ENCODE measurements at places on chromosomes 6 and 20.

DNA sequence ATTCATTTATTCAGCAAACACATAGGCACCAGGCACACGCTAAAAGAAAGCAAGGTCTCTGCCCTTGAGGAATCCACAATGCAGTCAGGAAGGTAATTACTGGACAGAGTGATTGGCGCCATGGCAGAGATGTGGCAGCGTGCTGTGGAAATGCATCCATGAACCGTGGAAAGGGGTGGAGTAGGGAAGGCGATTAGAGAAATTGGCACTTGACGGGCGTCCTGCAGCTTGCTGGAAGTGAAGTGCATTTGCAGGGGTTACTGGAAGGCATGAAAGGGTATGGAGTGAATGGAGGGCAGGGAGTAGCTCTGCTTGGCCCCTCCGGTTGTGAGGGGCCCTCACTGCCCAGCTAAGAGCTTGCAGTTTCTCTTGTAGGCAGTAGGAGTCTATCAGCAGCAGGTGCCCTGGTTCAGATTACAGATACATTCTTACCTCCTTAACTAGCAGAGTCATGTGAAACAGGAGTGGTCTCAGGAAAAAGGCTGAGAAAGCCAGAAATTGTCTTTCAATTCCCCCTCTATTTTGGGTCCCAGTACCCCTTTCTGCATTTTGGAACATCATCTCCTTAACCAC is 122.5 kb upstream of the TIAM2 start:
- no peak for DNase-seq

DNA sequence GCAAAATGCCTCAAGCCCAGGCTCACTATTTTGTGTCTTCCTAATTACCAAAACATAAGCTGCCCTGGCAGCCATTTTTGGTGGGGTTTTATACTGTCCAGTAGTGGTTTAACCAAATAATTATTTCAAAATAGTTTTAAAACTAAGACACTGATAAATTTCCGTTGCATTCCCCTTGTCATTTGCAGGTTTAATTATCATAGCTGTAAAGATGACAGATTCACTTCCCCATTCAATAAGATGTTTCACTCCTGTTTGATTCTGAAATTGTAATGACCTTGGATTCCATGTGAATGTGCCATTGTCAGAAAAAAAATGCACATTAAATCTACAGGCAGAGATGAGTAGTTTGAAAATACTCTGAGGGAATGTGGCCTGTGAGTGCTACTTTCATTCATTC is 172.0 kb downstream of the COL9A1 start:
- DNase-seq: no peak

- no peak for DNase-seq
Observed at GRCh38 chr6:5119090-5119951, 34.2 kb downstream of the PPP1R3G start.

DNA sequence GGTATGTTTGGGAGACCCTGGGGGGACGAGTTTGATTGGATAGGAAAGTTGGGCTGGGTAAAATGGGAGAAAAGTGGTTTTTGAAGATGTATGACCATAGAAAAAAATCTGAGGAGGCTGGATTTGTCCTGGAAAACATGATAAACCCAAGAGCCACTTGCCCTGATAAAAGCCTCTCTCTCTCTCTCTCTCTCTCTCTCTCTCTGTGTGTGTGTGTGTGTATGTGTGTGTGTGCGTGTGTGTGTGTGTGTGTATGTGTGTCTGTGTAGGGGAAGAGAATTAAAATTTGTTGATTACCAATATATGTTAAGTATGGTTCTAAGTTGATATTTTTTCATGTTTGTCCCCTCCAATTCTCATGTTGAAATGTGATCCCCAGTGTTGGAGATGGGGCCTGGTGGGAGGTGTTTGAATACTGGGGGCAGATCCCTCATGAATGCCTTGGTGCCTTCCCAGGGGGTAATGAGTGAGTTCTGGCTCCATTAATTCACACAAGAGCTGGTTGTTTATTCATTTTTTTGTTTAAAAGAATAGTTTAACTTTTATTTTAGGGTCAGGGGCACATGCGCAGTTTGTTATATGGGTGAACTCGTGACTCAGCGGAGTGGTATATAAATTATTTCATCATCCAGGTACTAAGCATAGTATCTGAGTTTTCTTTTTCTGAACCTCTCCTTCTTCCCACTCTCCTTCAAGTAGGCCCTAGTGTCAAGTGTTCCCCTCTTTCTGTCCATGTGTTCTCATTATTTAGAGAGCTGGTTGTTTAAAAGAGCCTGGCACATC is 208.8 kb downstream of the TFAP2B start:
- DNase-seq: no peak

DNA sequence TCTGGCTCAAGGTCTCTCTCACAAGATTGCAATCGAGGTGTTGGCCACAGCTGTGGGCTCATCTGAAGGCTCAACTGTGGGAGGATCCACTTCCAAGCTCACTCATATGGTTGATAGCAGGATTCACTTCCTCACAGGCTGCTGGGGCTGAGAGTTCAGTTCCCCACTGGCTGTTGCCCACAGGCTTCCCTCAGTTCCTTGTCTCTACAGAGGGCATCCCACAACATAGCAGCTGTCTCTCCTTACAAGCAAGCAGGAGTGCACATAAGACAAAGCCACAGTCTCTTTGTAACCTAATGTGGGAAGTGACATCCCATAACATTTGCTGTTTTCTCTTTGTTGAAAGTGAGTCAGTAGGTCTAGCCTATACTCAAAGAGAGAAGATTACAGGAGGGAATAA is 14.0 kb downstream of the SPATS1 start:
- no peak for DNase-seq

DNA sequence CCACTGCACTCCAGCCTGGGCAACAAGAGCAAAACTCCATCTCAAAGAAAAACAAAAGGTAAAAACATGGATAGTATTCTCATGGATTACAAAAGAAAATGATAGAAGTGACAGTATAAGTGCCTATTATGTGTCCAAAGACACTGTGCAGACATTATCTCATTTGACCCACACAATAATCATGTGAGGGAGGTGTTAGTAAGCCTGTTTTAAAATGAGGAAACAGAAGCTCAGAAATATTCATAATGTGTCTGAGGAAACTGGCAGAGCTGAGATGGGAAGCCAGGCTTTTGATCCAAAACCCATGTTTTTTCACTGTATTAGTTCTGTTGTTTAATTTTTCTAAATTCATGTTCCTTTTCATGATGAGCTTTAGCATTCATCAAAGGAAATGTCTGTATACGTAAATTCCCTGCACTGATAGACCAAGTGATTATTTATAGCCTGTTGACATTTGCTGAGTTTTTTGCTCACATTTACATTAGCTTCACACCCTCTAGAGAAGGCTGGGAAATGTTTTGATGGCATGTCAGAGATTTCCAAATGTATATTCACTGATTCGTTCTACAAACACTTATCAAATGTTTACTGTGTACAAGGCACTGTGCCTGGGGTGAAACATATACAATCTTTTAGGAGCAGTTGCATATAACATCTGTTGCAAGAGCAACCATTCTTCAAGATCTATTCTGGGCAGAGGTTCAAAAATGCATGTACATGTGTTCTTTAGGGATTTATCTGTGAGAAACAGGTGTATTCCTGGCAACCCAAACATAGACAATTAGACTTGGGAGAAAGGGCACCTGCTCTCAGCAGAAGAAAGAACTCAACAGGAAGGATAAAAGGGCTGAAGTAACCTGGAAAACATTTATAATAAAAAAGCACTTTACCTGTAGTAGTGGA is 331.5 kb downstream of the SAMD5 start:
- DNase-seq: no peak

GRCh38 chr20:24665196-24665595 is 195.8 kb downstream of the SYNDIG1 start:
- DNase-seq: no peak

DNA sequence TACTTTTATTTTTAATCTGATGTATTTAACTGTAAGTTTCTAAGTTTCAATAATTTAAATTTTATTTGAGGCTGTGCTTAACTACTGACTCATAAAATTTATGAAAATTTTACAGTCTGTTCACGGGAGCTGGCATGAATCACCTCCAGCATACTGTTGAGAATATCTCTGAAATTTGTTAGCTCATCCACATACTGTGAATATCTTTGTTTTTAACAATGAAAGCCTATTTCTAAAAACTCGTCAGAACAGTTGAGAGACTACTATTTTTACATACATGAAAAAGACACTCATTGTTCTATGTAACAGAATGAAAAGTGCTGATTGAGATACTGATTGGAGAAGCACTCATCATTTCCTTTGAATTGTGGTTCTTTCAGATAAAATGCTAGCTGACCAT is 749.3 kb downstream of the TENT5A start:
- DNase-seq: no peak

GRCh38 chr6:116287689-116288282 is 8.1 kb upstream of the TSPYL1 start:
- no peak for DNase-seq

GRCh38 chr20:17441745-17442144 is 89.4 kb downstream of the BFSP1 start:
- DNase-seq: no peak

DNA sequence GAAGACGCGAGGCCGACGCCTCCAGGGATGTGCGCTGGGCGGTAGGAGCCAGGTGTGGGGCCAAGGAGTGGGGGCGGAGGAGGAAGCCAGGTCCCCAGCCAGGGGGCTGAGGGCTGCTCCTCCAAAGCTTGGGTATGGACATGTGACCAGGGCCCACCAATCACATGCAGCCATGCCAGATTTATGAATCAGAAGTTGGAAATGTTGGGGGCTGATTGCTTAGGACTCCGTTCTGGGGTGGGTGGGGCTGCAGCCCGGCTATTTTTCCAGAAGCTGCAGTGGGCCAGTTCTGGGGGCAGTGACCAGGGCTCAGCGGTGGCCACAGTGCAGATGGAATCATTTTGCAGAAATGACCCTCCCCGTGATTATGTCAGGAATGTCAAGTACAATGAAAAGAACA is 96.0 kb downstream of the CEBPB start:
- DNase-seq: no peak

DNA sequence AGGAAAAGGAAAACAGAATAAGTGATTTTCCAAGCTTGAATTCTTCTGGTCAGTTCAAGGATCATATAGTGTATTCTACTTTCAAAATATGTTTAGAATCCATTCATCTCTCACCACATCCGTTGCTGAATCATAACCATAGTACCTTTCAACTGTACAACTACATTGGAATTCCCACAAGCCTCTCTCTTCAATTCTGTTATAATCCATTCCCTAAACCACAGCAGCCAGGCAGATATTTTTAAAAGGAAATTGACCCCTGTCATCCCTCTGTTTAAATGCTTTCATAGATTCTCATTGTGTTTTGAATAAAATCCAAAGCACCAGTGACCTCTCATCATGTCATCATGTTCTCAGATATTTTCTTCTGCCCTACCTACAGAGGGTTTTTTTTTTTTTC is 412.7 kb downstream of the GRIK2 start:
- no peak for DNase-seq

GRCh38 chr6:31193206-31193605 is 22.7 kb upstream of the POU5F1 start:
- no peak for DNase-seq

DNA sequence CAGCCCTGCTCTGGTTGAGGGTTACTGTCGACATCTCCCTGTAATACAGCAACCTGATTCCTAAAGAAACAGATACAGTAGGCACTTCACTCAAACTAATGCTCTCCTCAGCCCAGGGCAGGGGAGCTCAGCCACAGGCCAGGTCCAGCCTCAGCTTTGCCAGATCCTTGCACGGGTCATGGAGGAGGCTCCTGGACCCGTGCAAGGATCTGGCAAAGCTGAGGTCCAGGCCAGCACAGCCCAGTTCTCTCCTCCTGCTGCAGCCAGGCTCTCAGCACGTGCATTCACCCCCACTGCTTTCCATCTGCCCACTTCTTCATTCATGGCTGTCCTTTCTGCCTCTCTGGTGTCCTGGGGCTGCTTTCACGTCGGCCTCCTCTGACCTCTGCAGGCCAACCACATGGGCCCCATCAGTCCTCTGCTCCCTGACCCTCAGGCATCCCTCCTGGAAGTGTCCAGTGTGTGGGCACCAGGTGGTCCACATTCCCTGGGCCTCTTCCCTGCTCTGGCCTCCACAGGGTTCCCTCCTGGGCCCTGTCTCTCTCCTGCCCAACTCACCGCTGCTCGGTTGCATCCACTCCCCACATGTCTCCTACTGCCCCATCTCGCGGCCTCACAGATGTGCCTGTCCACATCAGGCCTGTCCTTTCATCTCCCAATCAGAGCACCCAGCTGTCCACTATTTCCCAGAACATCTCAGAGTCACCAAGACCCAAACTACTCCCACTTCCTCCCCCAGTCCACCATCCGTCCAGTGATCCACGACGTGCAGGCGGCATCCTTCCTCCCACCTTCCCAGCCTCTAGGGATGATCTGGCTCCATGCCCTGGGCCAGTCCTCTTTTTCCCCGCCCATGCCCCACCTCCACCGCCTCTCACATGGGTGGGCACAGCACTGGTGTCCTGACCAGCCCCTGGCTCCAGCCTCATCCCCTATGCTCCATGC is 11.8 kb upstream of the CD93 start:
- DNase-seq: no peak

GRCh38 chr6:117389227-117390057 is 36.3 kb downstream of the ROS1 start:
- DNase-seq: no peak

GRCh38 chr6:96724641-96725040 is 112.6 kb downstream of the GPR63 start:
- no peak for DNase-seq

DNA sequence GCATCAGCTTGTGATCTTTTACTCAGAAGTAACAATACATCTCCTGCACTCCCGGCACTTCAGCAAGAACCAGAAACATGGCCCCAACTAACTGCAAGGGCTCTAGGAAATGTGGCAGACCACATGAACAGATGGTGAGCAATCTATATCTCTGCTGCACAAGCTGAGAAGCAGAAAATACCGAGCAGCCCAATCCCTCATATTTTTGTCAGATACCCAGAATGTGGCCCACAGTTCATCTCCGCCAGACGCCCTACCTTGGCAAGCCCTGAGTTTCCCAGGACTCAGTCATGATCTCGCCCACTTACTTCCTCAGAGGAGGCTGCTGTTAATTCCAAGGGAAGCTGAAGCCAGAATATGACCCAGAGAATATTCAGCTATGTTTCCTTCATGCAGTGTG is 63.1 kb upstream of the PHACTR1 start:
- DNase-seq: no peak

DNA sequence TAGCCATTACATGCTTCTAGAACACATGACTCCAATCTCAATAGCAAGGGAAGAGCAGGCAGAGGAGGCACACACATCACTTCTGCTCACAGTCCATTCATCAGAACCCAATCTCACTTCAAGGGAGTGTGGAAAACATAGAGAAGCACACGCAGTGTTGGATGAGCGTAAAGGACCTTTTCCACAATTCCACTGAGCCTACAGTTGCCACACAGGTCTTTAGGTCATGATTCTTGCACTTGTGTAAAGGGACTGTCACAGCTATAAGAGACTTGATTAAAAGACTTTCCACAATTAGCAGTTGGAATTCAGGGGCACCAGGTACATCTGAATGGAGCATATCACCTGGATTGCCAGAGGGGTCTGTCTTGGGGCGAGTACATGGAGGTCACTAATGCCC is 86.2 kb downstream of the TBC1D7 start:
- no peak for DNase-seq

- DNase-seq: no peak
Observed at GRCh38 chr6:12386816-12387215, 96.7 kb downstream of the EDN1 start.

GRCh38 chr6:105272786-105273185 is 93.0 kb upstream of the POPDC3 start:
- no peak for DNase-seq

GRCh38 chr6:168671863-168672546 is 231.0 kb downstream of the SMOC2 start:
- no peak for DNase-seq
